Natural killer cell (primary cell): ENCODE measurements at places on chromosomes 11 and 22. TPM values are rescaled to one million over a fixed set of nuclear protein-coding genes. Genes with fewer than 3 reads are reported as not detected.

DNA sequence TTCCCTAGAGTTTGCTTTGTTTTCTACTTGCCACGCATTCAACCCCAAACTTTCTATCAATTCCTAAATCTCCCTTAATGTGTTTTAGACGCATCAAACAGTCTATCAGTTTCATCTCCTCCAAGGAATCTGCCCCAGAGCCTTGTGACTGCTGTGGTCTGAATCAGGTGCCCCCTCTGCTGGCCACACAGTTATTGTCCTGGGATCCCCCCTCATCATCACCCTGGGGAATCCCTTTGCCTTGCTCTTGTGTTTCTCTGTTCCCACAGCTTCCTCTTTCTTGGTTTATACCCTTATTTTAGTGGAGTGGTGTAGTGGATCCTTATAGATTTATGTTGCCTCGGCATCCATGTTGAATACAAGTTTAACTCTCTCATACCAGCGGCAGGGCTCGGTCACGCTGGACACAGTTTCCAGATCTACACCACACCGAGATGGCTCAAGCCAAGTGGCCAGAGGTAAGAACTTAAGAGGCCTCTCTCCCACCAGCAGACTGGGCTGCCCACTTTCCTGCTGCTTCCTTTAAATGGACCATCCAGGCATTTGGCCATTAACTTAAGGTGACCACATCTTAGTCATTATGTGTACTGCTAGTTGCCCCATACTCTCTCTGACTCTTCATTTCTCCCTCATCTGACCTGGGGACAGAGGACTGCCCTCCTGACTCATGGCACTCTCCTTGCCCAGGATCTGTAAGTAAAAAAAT, 8.2 kb downstream of the UPB1 start:
- peak; percentile 80 for DNase-seq

DNA sequence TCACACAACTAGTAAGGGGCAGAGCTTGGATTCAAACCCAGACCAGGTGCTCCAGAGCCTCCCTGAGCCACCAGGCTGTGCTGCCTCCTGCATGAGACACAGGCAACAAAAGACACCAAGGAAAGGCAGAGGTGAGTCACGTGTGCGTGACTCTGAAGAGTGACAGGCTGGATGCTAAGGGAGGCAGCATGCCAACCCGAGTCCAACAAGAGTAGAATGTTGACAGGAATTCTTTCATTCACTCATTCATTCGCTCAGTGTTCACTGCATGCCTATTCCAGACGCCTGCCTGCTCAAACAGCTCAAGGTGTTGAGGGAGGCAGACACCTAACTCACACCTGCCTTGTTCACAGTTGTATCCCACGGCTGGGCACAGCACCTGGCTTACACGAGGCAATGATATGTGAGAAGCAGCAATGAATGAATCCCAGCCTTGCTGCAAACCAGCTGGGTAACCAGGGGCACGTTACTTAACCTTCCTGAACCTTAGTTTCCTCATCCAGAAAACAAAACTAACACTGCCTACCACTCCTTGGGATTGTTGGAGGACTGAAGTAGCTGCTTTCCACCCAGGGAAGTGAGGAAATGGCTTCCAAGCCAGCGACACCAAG, 73.8 kb upstream of the ARFGAP3 start:
- no peak for DNase-seq

The CNTF gene
- total RNA-seq: 5.5 TPM

DNA sequence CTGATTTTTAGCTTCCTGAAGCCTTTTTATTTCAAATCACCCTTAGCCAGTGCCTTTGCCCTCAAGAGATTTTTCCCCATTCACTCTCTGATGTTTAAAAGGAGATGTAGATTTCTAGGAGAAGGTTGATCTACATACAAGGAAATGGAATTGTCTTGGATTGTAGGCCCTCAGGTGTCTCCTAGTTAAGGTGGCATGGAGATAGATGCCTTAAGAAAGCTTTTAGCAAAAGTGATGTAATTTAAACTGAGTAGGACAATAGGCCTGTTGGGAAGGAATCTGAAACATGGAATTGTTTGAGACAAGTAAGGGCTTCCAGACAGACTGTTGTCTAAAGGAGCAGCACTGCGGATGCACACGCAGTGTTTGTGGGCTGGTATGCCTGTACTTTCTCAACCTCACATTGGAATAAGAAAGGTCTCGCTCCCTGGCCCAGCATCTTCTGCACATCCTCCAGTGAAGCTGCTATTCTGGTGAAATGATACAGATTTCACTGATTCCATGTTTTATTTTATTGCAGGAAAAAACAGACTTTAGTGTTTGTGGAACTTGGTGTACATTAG, 69.8 kb upstream of the SLC25A18 start:
- DNase-seq: no peak

GRCh38 chr11:27367881-27368280, 4.9 kb upstream of the CCDC34 start:
- DNase-seq: no peak

GRCh38 chr22:29267462-29267857, 321 bp downstream of the RHBDD3 start:
- no peak for DNase-seq

The TTC12 gene
- total RNA-seq: 25.4 TPM

DNA sequence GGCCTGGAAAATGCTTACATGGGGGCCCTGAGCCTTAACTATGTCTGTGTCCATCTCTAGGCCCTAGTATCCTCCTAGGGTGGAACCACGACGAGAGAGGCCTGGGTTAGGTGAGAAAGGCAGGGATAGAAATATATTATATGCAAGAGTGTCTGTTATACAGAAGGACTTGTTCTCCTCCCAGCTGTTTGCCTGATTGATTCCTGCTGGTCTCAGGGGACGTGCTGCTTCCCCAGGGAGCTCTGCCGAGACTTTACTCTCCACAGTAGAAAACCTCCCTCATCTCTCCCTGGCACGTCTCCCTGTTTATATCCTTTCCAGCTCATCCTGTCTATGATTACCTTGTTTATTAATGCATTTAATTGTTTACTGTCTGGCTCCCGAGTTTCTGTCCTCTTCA, 132.6 kb downstream of the MIAT start:
- DNase-seq: no peak

- peak; percentile 34 for DNase-seq
These were observed 706 bp upstream of the SCYL1 start for GRCh38 chr11:65524014-65524740.

The KRTAP5-7 gene
- total RNA-seq: 0.25 TPM

The PRDM11 gene
- 14.7 TPM for total RNA-seq

GRCh38 chr11:64413417-64413816, 54.5 kb downstream of the RPS6KA4 start:
- no peak for DNase-seq
